ENCODE measurements at places on chromosomes 1 and 21. TPM values are rescaled to one million over a fixed set of nuclear protein-coding genes. Genes with fewer than 3 reads are reported as not detected.

- no peaks in the 10 kb centered on the region for H3K27me3 ChIP-seq
- no peak overlapping the region for H3K4me3 ChIP-seq
- no peak for DNase-seq
- no peaks in the 10 kb centered on the region for H3K36me3 ChIP-seq
These were observed 74.8 kb downstream of the FNBP1L start for GRCh38 chr1:93522721-93523120.

DNA sequence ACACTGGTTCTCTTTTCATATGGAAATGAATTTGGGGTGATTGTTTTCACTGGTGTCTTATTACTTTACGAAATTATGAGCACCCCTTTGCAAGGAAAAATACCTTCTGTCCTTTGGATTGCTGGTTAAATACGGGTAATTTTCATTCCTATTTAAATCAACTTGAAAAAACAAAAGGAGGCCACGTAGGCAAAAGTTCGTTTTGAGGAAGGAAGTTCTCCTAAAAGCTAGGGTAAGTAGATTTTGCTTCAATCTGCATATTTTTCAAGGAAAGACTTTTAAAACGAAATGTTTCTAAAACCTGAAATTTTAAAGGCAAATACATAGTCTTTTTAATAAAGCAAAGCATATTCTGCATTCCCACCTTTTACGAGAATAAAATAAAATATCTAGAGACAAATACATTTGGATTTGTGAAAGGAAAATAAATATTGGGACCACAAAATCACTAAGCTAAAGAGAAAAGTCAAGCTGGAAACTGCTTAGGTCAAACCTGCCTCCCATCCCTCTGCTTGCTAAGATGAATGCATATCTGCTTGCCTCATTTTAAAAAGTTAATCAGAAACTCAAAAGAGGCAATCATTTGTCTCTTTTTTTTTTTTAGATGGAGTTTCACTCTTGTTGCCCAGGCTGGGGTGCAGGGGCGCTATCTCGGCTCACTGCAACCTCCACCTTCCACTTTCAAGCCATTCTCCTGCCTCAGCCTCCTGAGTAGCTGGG lies 70.9 kb upstream of the ETS2 start:
- no peak overlapping the region for H3K27ac ChIP-seq
- DNase-seq: no peak

GRCh38 chr1:170221031-170221430 lies 75.3 kb downstream of the NTMT2 start:
- no peak overlapping the region for H3K27ac ChIP-seq
- H3K27me3 ChIP-seq: no peaks in the 10 kb centered on the region
- H3K36me3 ChIP-seq: no peaks in the 10 kb centered on the region
- H3K4me1 ChIP-seq: no peaks in the 10 kb centered on the region
- DNase-seq: no peak
- H3K4me3 ChIP-seq: no peak overlapping the region

DNA sequence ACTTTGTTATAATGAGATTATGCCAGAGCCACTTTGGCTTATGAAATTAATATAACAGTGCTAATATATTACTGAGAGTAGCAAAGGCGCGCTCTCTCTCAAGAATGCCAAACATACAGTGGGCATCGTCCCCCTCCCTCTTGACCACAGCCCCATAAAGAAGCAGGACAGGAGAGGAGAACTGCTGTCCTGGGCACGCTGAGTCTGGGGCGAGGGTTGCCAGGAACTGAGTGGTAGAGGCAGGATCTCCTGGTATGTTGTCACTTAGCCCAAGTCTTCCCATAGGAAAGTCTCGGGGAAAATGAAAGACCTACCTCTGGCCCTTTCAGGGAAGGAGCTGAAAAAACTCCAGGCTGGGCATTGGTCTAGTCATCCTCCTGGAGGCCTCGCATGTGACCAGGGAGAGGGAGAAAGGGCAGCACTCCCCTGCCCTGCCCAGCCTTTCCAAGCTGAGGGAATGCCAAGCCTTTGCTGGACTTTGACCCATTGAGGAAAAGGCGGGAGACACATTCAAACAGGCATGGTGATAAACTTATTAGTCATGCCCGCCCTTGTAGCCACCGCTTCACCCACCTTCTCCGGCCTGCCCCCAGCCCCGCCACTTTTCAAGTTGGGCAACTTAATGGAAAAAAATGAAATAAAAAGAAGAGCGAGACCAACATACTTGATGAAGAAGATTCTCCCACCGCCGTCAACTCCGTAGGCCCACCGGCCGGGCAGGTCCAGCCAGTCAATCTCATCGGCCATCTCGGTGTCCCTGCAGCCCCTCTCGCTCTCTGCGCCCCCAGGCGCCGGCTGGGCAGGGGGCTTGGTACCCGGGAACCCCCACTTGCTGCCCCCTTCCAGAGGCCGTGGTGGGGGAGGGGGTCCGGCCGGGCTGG lies 17.4 kb upstream of the PLEKHA6 start:
- H3K36me3 ChIP-seq: no peaks in the 10 kb centered on the region
- H3K27ac ChIP-seq: no peak overlapping the region
- peak overlapping the region; percentile 59 for H3K4me3 ChIP-seq
- no peak for DNase-seq
- H3K4me1 ChIP-seq: peaks cover 20% of the 10 kb centered on the region

DNA sequence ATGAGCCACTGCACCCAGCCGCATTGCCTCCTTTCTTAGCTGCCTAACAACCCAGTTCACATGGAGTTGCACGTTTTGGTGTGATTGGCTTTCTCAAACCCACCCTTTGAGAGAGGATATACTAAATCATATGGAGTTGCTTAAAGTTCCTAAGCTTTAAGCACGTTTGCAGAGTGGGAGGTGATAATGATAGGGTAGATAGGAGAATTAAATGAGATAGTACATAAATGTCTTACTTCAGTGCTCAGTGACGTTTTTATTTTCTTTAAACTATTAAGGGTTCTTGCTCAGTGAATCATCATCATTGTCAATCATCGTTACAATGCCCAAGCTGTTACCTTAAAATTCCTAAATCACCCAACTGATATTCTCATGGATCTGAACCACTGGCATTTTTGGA lies 2.9 kb upstream of the SH3D21 start:
- H3K36me3 ChIP-seq: peaks cover 54% of the 10 kb centered on the region
- no peak overlapping the region for H3K4me3 ChIP-seq
- no peak for DNase-seq
- no peaks in the 10 kb centered on the region for H3K27me3 ChIP-seq
- H3K27ac ChIP-seq: no peak overlapping the region
- H3K4me1 ChIP-seq: peaks cover 24% of the 10 kb centered on the region

GRCh38 chr1:232844791-232845190 lies 39.6 kb downstream of the MAP10 start:
- no peaks in the 10 kb centered on the region for H3K36me3 ChIP-seq
- no peak overlapping the region for H3K27ac ChIP-seq
- H3K27me3 ChIP-seq: no peaks in the 10 kb centered on the region
- DNase-seq: no peak

DNA sequence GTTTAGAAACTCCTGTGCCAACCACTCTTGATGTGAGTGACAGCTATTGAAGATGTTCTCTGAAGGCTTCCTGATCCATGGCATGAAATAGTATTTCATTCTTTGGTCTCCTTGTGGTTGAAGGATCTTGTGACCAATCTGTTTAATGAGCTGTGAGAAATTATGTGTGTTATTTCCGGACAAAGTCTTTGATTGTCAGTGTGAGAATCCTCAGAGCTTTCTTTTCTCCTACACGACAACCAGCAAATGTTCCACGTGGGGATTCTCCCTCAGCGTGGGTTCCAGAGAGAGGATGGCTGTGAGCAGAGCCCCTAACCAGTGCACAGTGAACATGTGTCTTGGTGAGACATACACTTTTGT lies 45.0 kb upstream of the HOOK1 start:
- DNase-seq: no peak
- no peaks in the 10 kb centered on the region for H3K27me3 ChIP-seq
- no peak overlapping the region for H3K27ac ChIP-seq
- no peaks in the 10 kb centered on the region for H3K36me3 ChIP-seq

The VAV3 gene
- total RNA-seq: 5.6 TPM

The CLIC6 gene
- total RNA-seq: not detected

The DDX59 gene
- total RNA-seq: 27.6 TPM

The B3GALT5 gene
- total RNA-seq: not detected

The ASTN1 gene
- total RNA-seq: not detected
